Bronchial epithelial cell (primary cell): ENCODE measurements at places on chromosomes 4 and X. TPM values are rescaled to one million over a fixed set of nuclear protein-coding genes. Genes with fewer than 3 reads are reported as not detected.

- no peak for DNase-seq
These were observed 50.1 kb downstream of the ENPP6 start for GRCh38 chr4:184167576-184167975.

DNA sequence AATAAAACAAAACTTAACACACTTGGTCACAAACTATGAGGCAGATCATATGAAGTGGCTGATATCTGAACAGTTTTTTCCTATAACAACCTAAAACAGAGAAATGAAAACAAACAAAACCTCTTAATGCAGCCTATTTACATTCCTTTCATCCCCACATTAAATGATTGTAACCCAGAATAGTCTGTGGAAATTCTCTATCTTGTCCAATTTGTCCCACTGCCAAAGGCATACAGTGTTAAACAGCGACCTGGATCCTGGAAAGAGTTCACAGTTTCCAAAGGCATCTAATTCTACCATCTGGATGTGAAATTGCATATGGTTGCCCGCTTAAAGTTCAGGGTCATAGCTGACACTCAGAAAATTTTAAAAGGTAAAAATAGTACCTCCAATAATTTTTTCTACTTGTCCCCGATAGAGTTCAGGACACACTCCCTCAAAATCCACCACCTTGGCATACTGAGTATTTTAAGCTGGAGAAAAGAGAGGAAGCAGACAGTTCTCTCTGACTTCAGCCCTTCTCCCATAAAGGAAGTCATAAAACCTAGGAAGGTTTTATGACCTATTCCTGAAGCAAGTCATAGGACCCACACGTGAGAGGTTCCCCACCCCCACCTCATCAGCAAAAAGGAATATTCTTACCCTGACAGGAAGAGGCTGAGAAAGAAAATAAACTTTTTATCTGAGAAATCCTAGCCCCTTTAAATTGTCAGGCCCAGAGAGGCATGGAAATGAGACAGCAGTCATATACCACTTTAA, 270.2 kb downstream of the PAPSS1 start:
- no peak for DNase-seq

DNA sequence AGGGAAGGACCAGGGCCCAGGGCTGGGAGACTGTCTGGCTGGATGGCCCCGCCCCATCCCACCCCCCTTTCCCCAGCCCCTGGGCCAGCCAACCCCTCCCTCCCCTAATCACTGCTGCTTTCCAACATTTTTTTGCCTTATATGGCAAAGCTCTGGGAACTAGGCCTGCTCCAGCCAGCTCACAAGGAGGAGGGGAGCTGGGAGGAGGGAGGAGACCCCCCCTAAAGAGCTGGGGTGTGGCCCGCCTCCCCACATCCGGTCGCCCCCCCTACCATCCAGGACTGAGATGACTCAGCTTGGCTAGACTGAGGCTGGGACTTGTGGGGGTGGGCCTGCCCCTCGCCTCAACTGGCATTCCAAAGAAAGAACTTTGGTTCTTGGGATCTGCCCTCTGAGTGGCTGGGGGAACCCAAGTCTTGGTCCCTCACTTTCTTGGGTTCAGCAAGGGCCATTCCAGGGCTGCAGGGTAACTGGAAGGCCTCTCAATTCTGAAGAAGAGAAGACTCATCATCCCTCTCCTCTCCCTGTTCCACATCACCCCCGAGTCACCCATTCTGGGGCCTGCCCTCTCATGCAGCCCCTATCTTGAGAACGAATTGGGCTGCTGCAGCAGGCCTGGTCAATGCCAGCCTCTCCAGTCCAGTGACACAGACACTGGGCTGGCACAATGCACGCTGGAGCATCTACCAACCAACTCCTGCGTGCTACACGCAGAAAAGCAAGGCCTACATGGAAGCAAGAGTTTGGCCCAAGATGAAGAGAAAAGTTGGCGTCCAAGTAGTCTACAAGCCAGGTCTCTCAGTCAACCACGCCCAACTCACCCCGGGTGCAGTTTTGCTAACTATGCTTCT, 4.8 kb downstream of the FLNA start:
- DNase-seq, result peak; percentile 77

- no peak for DNase-seq
These were observed 18.3 kb upstream of the HERC3 start for GRCh38 chr4:88573995-88574394.

The PDLIM5 gene
- total RNA-seq, result 82.9 and 121 TPM in 2 replicates

The CT47B1 gene
- total RNA-seq, result not detected in 2 replicates

GRCh38 chr4:148173397-148174017, 268.7 kb downstream of the NR3C2 start:
- DNase-seq, result no peak

The TENM3 gene
- total RNA-seq, result 1.2 and 1.3 TPM in 2 replicates

The SYN1 gene
- total RNA-seq, result 0.26 TPM in 1 of 2 replicates, not detected in the other

- DNase-seq, result peak; percentile 1
These were observed 477.1 kb downstream of the DTHD1 start for GRCh38 chr4:36758312-36759178.

The DRD5 gene
- total RNA-seq, result not detected in 2 replicates

DNA sequence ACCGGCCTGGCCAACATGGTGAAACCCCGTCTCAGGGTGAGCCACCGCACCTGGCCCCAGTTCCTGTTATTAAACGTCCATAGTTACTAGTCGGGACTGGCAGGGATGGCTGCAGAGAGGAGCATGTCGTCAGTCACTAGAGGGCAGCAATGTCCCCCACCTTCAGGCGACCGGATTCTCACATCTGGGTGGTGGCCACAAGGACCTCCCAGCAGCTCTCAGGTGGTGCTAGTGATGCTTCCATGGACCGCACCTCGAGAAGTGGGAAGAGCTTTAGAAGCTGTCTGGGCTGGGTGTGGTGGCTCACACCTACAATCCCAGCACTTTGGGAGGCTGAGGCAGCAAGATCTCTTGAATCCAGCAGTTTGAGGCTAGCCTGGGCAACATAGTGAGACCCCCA, 13.3 kb upstream of the IL3RA start:
- no peak for DNase-seq

DNA sequence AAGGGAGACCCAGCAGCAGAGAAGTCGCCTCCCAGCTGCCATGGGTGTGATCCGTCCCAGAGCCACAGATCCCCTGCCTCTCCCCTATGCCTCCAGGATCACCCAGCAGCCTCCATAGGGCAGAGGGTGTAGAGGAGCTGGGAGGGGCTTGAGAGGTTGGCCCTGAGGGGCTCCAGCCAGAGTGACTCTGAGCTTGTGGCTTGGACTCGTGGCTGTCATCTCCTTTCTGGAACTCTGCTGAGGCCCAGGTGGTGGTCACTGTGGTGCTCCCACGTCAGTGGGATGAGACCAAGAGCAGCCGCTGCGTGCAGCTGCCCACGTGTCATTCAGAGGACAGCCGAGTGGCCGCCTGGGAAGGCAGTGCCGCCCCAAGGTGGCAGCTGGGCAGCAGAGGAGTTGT, 4.2 kb downstream of the TACC3 start:
- no peak for DNase-seq

- DNase-seq, result no peak
These were observed 89.7 kb downstream of the NEXMIF start for GRCh38 chrX:74835566-74835965.

The ASB12 gene
- total RNA-seq, result not detected in 2 replicates

The PABPC5 gene
- not detected in 2 replicates for total RNA-seq

GRCh38 chr4:176833400-176834175, 40.9 kb upstream of the VEGFC start:
- no peak for DNase-seq

DNA sequence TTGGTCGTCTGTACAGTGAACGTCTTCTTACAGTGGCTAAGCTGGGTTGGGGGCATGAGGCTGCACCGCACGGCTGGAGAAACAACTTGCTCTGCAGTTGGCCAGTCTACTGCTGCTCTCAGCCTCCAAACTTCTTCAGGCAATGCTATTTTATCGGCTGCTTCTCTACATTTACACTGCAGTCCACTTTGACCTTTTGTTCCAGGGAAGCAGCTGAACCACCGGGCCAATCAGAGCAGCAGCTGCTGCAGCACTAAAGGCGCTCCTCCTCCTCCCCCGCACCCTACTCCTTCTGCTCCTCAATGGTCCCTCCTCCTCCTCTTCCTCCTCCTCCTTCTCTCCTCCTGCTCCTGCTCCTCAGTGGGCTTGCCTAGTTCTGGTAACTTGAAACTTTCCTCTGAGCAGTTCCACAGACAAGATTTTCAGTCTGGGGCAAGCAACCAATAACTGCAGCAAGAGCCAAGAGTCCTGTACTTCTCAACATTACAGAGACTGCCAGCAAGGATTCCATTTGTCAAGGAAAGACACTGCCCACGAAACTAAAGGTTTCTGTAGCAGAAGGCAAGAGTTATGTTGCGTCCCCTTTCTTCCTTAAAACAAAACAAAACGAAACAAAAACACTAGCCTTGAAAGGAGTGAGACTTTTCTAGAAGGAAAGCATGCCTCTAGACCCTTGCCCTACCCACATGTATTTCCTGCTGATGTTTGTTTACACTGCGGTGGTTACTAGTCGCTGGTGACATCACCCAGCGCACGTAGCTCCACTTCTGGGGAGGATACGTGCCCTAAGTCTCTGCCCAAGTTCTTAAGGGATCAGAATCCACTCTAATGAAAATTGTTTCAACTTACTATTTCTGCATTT, 125.7 kb upstream of the NAP1L5 start:
- peak; percentile 94 for DNase-seq

- no peak for DNase-seq
These were observed 15.2 kb downstream of the RUFY3 start for GRCh38 chr4:70737006-70737405.

DNA sequence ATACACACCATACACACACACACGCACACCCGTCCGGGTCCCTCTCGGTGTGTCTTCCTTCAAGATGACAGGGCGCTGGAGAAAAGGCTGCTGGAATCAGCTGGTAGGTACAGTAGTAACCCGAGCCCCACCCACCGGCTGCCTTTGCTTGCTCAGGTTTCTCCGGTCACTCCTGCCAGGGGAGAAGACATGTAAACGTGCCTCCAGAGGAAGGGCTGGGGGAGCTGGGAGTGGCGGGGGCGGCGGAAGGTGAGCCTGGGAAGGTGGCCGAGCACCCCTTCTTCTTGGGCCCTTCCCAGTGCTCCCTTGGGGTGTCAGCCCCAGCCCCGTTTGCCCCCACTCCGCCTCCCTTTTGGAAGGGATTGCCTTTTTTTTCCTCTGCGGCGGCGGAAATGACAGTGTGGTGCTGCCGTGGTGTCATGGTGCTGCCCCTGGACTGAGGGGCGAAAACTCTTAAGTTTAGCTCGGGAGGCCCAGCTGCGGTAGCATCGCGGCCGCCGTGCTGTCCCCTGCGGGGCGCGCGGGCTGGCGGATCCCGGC, at the start of gene MID2:
Gene MID2, plus strand, starts transcription at position 169 of the 540 bp plus-strand sequence. CDS start 561 bp downstream, outside the sequence.
- peak; percentile 57 for DNase-seq

The TMEM35A gene
- total RNA-seq, result not detected in 2 replicates

DNA sequence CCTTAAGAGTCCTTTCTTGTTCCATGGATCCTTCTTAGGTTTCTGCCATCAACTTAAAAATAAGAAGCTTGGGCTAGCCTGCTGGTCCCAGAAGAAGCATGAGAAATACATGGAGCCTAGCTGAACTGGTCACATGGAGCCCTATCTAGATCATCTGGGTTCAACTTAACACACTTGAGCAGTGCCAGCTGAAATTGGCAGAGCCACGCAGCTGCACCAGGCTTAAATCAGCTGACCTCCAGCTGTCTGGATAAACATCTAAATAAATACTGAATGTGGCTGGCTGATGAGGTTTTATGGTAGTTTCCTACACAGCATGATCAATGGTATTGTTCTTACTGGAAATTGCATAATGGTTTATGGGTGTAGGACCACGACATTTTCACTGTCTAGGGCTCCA, 598.4 kb upstream of the FAM241A start:
- no peak for DNase-seq

DNA sequence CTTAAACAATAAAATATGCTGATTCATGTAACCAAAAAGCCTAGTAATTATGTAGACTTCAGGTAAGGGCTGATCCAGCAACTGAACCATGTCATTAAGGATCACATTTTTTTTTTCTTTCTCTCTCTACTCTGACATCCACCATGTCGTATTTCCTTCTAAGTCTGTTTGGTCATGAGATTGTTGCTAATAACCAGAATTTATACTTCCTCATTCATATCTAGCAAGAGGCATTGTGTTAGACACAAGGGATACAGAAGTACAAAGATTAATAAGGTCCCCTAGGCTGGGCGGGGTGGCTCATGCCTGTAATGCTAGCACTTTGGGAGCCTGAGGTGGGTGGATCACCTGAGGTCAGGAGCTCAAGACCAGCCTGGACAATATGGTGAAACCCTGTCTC, 24.1 kb downstream of the PHEX start:
- DNase-seq, result no peak

DNA sequence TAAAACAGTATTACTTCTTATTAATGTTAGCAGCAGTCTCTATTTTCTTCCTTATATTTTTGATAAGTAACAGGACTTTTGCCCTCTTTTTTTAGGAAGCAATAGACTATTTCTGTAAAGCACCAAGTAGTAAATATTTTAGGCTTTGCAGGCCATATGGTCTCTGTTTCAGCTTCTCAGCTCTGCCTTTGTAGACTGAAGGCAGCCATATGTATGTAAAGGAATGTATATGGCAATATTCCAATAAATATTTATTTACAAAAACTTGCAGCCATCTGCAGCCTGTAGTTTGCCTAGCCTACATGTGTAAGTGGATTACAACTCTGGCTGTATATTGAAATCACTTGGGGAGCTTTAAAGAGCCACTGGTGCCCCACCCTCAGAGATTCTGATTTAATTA, 15.0 kb downstream of the RADX start:
- no peak for DNase-seq

GRCh38 chrX:102859550-102859871, 77.6 kb upstream of the RAB40AL start:
- no peak for DNase-seq

GRCh38 chrX:55758033-55758432, 40.5 kb downstream of the RRAGB start:
- DNase-seq, result peak; percentile 10

GRCh38 chr4:185322803-185323202, 72.9 kb downstream of the LRP2BP start:
- no peak for DNase-seq

DNA sequence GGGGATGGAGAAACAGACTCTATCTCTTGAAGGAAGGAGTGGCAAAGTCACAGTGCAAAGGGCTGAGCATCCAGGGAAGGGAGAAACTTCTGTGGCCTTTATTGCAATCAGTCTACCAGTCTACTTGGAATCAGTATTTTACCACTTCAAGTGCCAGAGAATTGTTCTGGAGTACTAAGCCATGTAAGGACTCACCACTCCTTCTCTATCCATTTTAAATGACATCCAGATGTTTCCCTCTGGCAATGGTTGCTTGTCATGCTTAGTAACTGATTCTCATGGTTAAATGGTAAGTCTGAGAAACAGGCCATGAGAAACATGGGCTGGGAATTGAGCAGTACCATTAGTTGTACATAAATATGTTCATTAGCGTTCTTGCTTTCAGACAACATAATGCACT, 21.1 kb upstream of the SMIM10 start:
- no peak for DNase-seq

The PABPC1L2A gene
- not detected in 2 replicates for total RNA-seq
